ENCODE measurements at places on chromosomes 1 and 21.
A peak's percentile ranks its signal among the peaks of the same experiment; 100 is the strongest.

DNA sequence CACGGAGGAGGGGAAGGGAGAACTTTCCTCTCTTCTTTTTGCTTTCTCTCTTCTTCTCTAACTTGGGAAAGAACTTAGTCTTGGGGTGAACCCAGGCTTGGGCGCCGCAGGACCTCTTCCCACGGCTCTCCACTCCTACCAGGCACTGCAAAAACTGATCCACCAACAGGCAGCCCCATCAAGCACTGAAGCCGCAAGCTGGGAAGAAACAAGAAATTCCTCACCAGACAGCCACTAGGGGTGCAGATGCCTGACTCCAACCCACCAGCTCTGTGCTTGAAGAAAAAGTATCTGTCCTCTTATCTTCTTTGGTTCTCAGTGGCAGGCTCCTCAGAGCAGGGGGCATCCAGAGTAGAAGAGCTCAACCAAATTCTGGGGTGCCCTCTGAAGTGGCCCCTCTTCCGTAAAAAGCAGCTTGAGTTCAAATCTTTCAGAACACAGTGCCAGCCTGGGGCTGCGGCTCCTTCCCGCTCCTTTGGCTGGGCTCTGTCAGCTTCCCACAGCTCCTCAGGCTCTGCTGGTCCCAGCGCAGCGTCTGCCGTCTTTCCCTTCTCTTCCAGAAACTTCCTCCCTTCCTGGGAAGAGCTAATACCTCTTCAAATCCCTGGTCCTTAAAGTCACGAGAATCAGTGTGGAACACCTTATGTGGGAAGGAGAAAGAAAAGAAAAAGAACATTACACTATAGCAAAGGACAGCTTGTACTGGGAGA, 2.4 kb downstream of the SLC41A1 start:
- DNase-seq = no peak

DNA sequence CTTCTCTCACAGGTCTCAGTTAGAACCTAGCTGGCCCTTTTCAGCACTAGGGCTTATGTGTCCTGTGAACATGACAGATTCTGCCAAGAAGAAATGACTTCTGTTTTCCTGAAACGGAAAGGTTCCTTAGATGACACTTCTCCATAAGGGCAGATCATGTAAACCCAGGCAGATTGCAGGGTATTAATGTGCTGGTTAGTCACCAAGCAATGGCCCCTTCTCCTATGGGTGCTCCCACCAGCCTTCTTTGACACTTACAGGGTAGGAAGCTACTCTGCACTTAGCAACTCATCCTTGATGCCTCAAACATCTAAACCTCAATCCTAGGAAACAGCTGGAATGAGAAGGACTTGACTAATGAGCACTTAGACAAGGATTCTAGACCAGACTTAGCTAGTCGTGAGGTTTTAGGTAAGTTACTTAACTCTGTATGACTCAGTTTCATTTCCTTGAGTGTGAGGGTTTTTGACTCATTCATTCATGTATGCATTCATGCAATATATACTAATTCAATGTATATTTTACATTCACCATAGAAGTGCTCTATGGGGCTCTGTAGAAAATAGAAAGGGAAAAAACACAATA, 74.1 kb upstream of the PLXNA2 start:
- no peak for DNase-seq

DNA sequence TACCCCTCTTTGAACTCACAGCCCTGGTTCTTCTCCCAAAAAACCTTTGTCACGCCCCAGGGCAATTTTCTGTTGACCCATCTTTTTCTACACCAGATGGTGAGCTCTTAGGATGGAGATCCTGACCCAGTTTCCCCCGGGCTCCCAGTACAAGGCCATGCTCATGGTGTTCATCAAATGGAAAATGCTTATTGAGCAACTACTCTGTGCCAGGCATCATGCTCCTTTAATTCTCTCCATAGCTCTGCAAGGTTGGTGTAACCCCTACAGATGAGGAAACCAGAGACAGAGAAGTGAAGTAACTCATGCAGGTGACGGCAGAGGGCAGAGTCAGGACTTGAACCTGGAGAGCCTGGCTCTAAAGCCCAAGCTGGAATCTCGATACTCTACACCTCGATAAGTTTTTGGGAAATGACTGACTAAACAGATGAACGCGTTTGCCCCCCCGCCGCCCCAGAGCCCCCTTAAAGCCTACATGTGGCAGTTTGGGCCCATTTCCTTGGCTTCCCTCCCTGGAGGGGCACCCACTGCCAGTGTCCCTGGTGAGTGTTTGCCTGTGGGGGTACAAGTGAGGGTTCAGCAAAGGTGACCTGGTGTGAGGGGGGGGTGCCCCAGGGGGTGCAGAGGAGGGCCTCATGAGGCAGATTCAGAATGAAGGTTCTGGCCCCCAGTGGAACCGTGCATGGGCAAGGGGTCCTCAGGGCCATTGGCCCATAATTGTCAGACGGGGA, 30.2 kb upstream of the RUNX3 start:
- no peak for DNase-seq

GRCh38 chr1:36420836-36421317, 23.2 kb upstream of the LSM10 start:
- DNase-seq = peak; percentile 55

- no peak for DNase-seq
Observed at GRCh38 chr1:21691739-21692138, 22.6 kb upstream of the RAP1GAP start.

- peak; percentile 48 for DNase-seq
Observed at GRCh38 chr1:240732390-240732789, 120.4 kb upstream of the GREM2 start.

DNA sequence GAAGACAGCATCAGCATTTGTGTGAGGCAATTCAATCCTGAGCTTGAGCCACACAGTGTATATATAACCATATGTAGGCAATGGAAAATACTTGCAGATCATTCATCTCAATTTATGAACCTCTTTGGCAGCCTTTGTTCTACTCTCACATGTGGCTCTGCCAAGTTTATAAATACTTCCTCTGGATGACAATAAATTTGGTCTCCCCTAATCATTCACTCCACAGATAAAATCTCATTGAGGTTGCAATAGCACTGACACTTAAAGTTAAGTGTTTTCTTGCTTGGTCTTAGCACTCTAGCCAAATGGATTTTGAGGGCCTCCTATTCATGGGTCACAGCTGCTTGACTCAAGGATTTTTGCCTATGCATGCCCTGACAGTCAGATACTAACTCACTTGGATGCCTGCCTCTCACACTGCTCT, 136.6 kb upstream of the VANGL1 start:
- DNase-seq = peak; percentile 84

- DNase-seq = no peak
Observed at GRCh38 chr1:3868464-3869006, 11.3 kb downstream of the DFFB start.

DNA sequence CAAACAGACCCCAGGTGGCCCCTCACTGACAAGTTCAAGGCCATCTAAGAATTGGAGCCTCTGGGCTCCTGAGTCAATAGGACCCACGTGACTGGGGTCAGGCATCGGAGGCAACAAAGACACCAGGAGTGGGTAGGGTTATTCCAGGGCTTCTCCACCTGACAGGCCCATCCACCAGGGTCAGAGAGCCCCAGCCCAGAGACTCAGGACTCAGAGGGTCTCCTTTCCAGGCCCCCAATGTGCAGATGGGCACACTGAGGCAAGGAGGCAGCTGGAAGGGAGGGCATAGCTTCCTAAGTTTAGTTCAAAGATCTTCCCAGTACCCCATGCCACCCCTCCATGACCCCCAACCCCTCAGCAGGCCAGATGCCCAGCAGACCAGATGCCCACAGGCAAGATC, 388.6 kb downstream of the MATN1 start:
- no peak for DNase-seq

GRCh38 chr21:24824209-24824608, 783.1 kb downstream of the MRPL39 start:
- no peak for DNase-seq

DNA sequence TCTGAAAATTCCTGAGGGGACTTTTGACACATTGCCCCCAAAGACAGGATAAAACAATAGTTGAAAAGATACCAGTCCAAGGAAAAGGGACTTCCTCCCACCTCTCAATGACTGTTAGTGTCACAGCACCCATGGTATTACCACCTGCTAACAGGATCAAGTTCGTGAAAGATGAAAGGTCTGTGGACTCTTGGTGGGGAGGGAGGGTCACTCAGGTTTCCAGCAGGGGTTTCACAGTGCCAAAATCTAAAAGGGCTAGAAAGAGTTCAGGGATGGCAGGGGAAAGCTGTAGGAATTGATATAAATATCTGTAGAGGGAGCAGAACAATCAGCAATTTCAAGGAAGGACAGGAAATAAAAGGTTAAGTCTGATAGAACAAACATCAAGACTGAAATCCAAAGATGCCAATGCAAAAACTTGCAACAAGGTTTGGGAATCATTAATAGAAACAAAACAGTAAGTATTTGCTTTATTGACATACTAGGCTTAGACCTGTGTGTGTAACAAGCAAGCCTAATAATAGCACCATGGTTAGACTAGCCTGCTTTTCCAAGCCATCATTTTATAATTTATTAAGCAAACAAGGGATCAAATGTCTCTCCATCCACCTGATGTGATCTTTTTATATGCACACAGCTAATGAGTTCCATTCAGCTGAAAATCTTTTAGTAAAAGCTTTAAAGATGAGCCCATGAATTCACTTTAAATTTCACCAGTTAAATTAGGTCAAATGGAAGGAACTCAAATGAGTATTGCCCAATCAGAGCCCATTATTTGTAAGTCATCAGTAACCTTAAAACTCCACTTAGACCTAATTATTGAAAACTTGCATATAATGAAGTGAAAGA, 3.7 kb downstream of the MCL1 start:
- no peak for DNase-seq

DNA sequence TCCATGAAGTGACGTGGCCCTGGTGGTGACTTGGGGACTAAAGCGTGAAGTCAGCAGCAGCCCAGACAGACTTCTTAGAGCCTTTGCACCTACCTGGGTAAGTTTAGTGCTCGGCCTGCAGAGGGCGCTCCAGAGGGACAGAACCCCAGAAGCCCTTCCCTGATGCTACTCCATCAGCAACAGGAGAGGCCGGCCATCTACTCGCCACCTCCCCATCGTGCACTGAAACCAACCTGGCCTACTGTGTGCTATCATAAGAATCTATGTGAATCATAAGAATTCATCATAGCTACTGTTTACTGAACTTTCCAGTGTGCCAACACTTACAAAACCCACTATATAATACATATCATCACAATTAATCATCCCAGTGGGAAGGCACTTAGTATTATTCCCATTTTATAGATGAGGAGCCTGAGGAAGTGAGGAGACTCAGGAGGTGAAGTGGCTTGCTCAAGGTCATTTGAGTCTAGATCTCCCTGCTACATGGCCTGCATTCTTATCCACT, 7.9 kb upstream of the EDN2 start:
- DNase-seq = no peak

DNA sequence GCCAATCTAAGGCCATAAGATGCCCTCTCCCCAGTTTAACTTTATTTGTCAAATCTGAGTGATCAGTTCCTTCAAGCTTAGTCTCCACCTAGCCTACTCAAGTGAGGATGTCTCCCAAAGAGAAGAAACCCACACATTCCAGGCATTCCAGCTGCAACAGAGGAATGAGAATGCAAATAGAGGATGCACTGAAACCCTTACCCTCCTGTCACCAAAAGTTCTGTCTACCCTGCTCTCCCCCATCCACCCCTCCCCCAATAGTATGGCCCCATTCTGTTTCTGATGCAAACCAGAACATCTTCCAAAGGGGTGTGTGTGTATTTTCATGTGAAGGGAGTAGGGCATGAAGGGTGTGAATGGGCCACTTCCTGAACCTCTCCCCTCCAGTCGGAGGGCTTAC, 3.0 kb downstream of the DUSP23 start:
- no peak for DNase-seq

GRCh38 chr1:80072563-80072962, 1066.0 kb upstream of the ADGRL4 start:
- no peak for DNase-seq

DNA sequence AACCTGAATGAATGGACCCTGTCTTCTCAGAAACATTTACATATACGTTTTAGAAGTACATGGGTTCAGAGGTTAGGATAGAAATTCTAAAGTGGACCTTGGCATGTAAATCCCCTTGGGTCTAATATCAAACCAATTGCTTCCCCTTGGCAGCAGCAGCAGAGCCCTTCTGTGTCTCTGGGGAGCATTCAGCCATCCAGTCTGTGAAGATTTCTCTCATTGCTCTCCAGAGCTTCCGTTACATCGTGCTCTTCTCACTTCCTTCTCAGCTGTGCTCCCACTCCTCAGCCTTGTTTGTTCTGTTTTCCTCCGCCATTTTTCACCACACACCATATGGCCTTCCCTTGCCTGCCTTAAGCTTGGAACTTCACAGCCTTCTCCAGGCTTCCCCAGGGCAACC, 61.5 kb upstream of the ATP1B1 start:
- no peak for DNase-seq

DNA sequence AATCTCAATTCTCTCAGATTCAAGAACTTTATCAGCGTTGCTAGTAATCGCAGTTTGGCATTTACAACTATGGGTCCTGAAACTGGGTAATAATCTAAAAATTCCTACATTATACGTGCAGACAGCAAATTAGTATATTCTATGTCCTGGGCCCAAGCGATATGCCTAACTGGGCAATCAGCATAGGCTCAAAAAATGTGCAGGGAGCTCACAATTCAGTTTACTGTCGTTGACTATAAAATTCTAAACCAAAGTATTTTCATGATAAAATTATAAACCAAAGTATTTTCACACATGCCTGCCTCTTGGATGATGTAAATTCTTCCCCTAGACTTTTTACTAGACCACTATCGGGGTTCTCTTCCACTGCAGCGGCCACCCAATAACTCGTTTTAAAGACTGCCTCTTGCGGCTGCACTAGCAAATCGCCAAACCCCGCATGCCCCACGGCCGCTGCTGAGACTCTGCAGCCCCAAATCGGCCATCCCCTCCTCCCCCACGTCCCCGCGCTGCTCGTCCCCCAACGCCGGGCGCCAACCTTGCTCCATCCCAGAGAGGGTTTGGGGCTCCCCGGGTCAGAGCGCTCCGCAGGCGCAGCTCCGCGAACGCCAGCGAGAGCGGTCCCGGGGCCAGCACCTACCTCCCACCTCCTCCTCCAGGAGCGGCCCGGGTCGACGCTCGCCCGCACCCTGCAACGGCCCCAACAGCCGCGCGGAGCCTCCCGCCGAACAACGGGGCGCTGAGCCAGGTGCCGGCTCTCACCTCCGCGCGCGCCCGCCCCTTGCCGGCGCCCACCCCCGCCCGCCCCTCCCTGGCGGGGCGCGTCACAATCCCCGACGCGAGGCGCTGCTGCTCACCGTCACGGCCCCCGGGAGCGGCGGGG, 506 bp downstream of the SSX2IP start:
- DNase-seq = no peak

GRCh38 chr1:245807306-245807705, 652.5 kb downstream of the KIF26B start:
- no peak for DNase-seq

Data from fibroblast of skin of left quadriceps (primary cell).